ENCODE measurements at places on chromosomes 4 and X. TPM values are rescaled to one million over a fixed set of nuclear protein-coding genes. Genes with fewer than 3 reads are reported as not detected.

ITGB1BP2 gene
- total RNA-seq, result 1.9 TPM

C4orf50 gene
- total RNA-seq, result 0.19 TPM

SUPT20HL1 gene
- not detected for total RNA-seq

GCNA gene
- 1.1 TPM for total RNA-seq

HMX1 gene
- 0.19 TPM for total RNA-seq

C4orf36 gene
- total RNA-seq, result 1.3 TPM

CPLX1 gene
- 0.57 TPM for total RNA-seq

STAP1 gene
- total RNA-seq, result not detected

MAGEC1 gene
- total RNA-seq, result not detected

XK gene
- 2.5 TPM for total RNA-seq

POLN gene
- 0.19 TPM for total RNA-seq

CCNA2 gene
- total RNA-seq, result 11.7 TPM

DNA sequence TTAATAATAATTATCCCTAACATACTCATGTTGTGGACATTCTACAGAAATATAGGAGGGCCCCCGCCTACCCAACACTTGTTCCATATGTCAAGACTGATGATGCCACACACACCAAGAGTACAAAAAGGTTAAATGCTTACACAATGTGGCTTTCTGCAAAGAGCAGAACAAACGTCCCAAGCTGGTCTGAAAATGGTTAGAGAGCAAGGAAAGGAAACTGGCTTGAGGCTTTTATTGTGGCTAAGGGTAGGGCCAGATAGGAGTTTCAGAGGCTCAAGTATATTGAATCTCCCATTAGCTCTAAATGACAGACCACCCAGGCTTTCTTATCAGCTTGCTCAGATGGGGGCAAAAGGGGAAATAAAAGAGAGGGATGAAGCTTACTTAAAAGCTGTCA, 134.1 kb upstream of the C1QTNF7 start:
- DNase-seq, result no peak

DNA sequence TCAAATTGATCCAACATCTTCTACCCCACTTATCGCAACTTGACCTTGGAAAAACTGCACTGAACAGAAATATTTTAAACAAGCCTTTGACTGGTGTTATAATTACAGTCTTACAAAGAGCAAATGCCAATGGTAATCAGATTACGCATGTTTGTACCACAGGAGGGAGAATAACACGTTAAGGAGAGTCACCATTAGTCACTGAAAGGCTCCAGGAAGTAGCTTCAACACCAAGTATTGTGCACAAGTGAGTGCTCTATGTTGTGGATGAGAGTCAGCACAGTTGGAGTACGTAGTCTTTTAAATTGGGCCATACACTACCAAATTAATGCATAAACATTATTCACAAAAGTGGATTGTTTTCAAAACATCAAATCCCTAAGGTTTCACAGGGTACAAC, 1081.5 kb upstream of the TENM3 start:
- no peak for DNase-seq

- no peak for DNase-seq
Measured at GRCh38 chrX:18769364-18769763, 61.9 kb downstream of the PPEF1 start.

DNA sequence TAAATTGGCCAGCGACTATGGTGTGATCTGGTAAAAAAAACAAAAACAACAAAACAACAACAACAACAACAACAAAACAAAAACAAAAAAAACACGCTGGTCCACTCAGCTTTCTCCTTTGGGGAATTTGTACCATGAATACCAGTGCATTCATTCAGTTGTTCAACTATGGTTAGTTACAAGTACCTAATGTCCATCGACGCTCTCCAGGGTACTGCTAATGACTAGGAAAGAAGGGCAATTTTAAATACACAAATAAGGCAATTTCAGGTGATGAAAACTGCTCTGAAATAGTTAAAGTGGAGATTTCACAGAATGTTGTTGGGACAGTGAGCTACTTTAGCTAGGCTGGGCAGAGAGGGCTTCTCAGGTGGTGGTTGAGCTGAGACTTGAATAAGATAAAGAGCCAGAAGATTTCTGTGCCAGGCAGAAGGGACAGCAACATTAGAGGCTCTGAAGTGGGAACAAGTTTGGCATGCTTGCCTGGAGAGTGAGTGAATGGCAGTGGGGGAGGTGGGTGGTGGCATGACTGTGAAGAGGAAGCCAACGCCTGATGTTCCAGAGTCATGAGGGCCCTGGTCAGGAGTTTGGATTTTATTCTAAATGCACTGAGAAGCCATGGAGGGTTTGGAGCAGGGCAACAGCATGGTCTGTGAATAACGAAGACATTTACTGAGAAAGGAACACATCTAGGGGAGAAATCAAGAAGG, 45.9 kb upstream of the PGRMC2 start:
- no peak for DNase-seq

- no peak for DNase-seq
Measured at GRCh38 chr4:80694171-80694570, 336.3 kb upstream of the BMP3 start.

DNA sequence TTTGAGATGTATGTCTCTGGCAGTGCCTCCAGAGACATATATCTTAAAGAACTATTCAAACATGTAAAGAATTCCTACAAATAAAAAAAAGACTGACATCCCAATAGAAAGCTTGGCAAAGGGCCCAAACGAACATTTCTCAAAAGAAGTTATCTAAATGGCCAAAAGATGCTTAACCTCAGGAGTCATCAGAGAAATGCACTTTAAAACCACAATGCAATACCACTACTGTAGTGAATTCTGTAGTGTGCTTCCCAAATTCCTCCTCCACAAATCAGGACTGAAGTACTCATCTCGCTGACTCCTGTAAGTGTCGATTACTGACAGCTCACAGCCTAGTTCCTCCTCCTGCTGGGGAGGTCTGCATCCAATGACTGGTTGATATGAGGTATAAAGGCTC, 129.0 kb upstream of the MAMLD1 start:
- DNase-seq, result no peak

DNA sequence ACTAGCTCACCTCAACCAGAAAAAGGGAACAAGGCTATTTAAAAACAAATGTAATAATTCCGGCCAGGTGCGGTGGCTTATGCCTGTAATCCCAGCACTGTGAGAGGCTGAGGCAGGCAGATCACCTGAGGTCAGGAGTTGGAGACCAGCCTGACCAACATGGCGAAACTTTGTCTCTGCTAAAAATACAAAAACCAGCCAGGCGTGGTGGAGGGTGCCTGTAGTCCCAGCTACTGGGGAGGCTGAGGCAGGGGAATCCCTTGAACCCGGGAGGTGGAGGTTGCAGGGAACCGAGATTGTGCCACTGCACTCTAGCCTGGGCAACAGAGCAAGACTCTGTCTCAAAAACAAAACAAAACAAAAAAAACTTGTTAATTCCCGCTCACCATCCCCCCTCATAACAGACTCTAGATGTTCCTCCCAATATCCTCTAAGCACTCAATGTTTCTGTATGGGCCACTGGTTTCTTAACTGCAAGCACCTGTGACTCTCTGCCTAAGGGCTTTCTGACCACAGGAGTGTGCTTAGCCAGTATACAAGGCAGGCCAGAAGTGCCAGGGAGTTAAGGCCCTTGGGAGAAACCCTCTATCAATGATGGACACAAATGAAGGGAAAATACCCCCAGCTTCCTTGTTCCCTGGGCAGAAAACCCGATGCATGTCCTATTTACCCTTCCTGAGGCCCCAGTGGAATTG, 21.0 kb upstream of the THOC2 start:
- DNase-seq, result no peak

GRCh38 chrX:54808109-54808604, 612 bp downstream of the MAGED2 start:
- DNase-seq, result no peak

- DNase-seq, result no peak
Measured at GRCh38 chr4:159360549-159360948, 257.7 kb downstream of the RAPGEF2 start.

DNA sequence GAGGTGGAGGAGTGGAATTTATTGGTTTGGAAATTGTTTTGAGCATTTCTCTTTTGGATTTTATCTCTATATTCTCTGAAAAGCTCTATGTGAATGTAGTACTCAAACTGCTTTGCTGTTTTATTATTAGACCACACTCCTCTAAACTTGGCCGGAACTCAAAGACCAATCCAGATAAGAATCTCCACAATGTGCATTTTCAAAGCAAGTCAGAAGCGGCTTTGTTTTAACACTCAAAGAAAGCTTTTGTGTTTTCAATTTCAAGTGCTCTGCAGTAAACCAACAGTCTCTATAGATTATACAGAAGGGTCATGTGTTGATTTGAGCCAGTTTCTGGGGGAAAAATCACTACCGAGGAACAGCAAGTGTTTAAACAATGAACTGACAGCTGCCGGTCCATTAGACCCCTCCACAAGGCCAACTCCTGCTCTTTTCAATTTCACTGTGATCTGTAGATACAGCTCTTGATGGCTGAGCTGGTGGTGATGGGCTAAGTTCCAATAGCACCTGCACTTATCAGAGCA, 79.4 kb downstream of the FTHL17 start:
- DNase-seq, result no peak

- no peak for DNase-seq
Measured at GRCh38 chr4:131304686-131305085, 1844.4 kb upstream of the PCDH10 start.

GRCh38 chr4:176563591-176563990, 229.1 kb downstream of the VEGFC start:
- DNase-seq, result no peak

DNA sequence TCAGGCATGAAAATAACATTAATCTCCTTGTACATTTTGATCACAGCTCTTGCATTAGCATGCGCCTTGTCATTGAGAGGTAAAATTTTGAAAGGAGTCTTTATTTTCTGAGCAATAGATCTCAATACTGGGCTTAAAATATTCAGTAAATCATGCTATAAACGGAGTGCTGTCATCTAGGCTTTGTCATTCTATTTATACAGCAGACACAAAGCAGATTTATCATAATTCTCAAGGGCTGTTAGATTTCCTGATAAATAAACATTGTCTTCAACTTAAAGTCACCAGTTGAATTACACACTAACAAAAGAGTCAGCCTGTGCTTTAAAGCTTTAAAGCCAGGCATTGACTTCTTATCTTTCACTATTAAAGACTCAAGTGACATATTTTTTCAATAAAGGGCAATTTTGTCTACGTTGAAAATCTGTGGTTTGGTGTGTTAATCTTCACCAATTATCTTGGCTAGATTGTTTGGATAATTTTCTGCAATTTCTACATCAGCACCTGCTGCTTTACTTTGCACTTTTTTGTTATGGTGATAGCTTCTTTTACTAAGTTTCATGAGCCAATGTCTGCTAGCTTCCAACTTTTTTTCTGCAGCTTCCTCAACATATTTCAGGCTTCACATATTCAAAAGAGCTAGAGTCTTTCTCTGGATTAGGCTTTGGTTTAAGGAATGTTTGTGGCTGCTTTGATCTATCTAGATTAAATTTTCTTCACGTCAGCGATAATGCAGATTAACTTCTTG, 27.9 kb upstream of the UGT2B4 start:
- no peak for DNase-seq

DNA sequence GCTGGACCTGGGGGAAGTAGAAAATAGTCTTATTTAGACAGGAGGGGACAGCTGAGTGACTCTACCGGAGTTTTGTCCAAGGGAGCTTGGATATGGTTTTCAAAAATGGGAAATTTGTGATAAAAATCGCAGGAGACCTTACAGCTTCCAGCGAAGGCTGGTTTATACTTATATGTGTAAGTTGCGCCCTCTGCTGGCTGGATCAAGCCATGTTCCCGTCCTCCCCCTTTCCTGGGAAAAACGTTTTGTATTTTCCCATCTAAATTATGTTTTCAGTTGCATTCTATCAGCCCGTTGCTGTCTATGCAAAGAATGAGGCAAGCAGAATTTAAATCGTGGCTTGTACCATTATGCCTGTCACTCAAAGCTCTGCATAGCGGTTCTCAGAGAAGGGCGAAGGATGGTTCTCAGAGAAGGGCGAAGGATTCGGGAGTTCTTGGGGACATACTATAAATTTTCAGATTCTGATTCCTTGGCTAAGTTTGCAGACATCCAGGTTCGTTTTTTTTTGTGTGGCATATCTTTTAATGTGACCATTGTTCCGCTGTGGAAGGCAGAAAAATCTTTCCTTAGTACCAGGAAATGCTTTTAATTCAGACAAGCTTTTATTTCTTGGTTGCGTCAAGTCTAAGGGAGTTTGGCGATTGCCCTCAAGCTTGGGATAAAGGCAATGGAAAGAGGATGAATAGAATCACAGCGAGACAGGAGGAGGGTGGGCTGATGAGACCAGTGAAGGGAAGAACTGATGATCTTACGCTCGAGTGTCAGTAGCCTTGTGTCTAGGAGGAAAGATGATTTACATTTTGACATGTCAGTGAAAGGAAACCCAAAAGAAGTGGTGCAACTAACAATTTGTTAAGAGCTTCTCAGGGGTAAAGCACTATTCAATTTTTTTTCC, 128.5 kb upstream of the ARX start:
- no peak for DNase-seq

GRCh38 chr4:89299153-89299791, 8.3 kb downstream of the GPRIN3 start:
- no peak for DNase-seq

GRCh38 chr4:157929486-157929885, 243.3 kb downstream of the GASK1B start:
- no peak for DNase-seq
